Activated T-cell treated with anti-CD3 and anti-CD28 coated beads, Interleukin-2, amount 50 U/mL, for 48 hours (primary cell): ENCODE measurements at places on chromosomes 11 and 22.

GRCh38 chr11:64109332-64109731, 56.6 kb downstream of the MACROD1 start:
- DNase-seq, result no peak

GRCh38 chr22:19622061-19622441, 92.3 kb upstream of the SEPTIN5 start:
- no peak for DNase-seq

GRCh38 chr11:63666874-63667273, 4.3 kb downstream of the ATL3 start:
- DNase-seq, result no peak

DNA sequence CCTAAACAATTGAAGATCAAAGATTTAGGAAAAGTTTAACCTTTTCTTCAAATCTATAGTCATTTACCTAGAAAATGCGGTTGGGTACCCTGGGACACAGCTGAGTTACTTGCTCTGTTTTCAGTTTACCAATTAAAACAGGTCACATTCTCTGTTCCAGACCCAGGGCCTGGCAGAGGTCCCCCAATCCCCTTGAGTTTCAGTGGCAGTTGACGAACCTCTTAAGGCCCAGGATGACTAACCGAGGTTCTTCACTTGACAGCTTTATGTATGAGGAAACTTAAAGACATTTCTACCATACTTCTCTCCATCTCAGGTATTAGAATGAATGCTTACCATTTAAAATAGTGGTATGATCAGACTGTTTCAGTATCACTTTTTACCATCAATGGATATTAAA, 16.3 kb downstream of the LDHAL6A start:
- DNase-seq, result peak; percentile 34

DNA sequence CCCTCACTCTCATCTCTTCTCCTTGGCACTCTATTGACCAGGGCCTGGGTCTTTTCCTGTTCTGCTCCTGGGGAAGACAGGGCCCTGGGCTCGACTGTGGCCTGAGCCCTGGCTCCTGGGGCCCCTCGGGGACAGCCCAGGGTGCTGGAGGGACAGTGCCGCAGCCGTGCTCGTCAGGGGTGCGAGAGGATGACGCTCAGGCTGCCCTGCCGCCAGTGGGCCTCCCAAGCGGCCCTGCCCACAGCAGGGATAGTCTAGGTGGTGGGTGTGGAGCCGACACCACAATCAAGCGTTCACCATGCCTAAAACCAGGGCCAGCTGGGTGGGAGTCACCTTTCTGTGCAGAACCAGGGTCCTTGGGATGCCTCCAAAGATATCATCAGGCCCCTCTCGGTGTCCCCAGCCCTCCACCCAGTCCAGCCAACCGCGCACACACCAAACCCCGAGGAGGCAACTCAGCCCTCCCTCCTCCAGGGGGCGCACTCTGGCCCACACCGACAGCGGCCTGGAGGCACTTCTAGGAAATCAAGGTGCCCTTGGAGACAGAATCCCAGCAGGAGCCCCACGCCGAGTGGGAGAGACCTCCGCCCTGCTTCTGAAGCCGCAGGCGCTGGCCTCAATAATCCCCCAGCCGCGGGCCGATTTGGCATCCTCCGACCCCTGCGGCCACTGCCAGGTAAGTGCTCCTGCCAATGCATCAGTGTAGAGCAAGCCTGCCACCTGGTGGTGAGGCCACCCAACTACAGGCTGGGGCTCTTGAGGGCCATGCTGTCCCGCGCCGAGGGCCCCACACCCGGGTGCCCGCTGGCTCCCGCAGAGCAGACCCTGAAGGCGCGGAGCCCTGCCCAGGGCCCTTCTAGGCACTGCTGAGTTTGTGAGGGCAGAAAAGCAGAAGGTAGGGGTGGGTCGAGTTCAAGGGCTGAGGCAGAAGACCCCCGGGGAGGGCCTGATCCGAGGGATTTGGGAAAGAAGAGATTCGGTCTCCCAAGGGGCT, 496.4 kb downstream of the BUD13 start:
- DNase-seq, result peak; percentile 91

DNA sequence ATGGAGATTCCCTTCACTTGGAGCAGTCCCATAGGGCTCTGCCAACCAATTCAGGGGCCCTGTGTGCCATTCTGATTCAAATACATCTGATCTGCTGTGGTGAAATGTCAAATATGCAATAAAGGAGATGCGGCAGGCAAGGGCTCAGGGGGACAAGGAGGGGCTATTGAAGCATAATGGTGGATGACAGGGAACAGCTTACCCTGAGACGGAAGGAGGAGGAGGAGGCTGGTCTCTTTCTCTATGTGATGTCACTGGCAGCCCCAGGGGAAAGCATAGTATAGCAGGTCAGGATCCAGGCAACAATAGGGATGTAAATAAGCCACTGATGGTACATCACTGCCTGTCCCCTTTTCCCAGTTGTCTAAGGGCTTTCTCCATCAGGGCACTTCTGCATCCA, 350.9 kb upstream of the SYN3 start:
- DNase-seq, result no peak

DNA sequence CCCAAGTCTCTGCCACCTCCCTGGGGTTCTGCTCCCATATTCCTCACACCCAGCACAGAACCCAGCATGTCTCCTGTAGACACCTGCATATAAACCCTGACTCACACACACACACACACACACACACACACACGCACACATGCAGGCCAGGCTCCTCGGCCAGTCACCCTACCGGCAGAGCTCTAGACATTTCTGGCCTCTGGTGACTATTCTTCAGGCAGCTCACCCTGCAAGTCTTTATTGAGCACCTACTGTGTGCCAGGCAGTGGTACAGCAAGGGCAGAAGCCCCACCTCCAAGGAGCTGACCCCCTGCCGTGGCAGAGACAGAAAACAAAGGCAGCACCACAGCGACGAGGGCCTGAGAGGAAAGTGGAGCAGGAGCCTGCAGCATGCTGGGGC, 50.3 kb downstream of the CDKN1C start:
- no peak for DNase-seq

GRCh38 chr11:94549146-94549545, 5.4 kb downstream of the FUT4 start:
- DNase-seq, result no peak

DNA sequence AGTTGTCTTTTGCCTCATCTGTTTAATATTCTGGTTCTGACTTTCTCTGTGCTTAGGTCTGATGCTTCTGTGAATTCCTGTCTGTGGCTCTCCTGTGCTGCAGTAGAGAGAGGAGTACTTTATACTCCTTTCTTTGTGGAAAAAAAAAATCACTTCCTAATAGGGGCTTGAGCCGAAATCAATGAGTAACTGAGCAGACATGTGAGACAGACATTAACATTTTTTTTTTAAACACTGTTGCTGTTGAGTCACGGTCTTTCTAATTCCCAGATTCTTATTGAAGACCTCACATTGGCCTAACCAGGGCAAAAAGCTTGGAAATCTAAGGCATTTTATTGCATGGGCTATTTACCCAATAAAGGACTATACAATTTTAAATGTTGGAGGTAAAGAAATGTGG, 86.1 kb downstream of the GRM5 start:
- no peak for DNase-seq

DNA sequence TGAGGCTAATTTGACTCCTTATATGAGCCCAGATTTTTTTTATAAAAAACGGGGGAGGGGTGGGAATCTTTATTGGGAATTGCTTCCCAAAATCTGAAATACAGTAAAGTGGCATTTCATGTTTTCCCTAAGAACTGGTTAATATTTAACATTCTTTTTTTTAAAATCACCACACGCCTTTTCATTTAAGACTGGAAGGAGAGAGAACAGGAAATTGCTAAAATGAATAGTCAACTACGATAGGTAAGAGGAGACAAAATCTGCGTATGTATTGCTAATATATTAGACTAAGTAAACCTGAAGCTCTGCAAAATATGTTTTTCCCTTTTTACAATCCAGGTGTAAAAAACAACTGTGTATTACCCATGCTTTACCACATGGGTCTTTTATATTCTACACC, 57.0 kb downstream of the SOX6 start:
- DNase-seq, result no peak

- no peak for DNase-seq
These were observed 14.3 kb downstream of the OR52H1 start for GRCh38 chr11:5534046-5534445.

GRCh38 chr11:96101146-96101545, 177.2 kb upstream of the MTMR2 start:
- DNase-seq, result no peak

GRCh38 chr11:111938687-111939160, 1.6 kb downstream of the DIXDC1 start:
- peak; percentile 56 for DNase-seq

GRCh38 chr11:121534131-121535093, 81.6 kb upstream of the SORL1-AS1 start:
- no peak for DNase-seq

DNA sequence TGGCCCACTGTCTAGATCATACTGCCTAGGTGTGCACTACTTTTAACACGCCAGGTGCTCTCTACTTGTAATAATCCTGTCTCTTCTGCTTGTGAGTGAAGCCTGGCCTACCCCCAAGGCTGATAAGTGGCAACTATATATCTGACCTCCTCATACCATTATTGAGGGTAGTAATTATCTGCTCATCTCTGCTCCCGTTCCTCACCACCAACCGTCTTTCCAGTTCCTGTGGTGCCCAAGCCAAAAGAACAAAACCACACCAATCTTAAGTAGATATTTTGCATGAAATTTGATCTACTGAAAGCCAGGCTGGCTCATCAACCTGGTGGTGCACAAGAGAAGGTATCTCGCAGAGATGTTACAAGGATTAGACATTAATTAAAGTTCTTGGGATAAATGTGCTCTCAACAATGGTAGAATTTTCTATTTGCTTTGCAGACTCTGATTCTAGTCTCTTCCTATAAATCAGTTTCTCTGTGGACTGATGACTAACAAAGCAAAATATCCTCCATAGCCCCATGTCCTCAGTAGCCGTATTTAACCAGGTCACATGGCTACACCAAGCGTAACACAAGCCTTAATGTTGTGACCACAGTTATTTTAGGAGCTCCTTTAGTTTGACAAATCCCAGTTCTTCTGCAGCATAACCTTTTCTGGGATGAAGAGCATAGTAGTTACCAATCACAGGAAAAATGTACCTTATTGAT, 267.2 kb downstream of the NTM start:
- no peak for DNase-seq

DNA sequence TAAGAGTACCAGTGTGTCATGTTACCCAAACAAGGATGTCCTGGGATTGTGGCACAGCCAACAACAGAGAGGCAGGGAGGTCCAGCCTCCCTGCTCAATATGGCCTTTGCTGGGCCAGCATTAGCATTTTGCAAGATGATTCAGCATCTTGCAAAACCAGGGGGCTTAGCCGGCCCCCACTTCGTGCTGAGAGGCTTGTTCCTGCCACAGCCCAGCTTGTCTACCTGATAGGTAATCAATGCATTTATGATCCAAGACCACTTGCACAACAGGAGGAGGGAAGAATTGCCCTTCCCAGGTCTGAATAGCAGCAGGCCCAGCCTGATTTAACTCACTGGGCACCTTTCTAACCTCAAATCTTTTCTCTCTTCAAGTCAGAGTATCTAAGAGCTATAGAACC, 189.0 kb upstream of the SYT13 start:
- no peak for DNase-seq

DNA sequence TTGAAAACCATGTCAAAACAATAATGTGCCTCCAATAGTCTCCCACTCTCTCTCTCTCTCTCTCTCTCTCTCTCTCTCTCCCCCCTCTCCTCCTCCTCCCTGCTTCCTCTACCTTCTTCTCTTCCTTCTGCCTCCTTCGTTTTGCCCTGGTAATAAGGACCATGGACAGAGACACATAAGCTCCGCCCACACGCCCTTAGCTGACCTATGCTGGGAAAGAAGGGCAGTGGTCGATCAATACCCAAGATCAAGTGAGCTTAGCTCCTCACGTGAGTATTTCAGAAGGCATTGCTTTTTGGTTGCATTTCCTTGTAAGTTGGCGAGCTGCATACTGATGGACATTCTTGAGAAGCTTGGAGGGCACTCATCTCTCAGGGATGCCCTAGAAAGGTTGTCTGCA, 194.8 kb downstream of the MIAT start:
- DNase-seq, result no peak

- no peak for DNase-seq
These were observed 16.8 kb downstream of the PANX1 start for GRCh38 chr11:94145431-94145830.

DNA sequence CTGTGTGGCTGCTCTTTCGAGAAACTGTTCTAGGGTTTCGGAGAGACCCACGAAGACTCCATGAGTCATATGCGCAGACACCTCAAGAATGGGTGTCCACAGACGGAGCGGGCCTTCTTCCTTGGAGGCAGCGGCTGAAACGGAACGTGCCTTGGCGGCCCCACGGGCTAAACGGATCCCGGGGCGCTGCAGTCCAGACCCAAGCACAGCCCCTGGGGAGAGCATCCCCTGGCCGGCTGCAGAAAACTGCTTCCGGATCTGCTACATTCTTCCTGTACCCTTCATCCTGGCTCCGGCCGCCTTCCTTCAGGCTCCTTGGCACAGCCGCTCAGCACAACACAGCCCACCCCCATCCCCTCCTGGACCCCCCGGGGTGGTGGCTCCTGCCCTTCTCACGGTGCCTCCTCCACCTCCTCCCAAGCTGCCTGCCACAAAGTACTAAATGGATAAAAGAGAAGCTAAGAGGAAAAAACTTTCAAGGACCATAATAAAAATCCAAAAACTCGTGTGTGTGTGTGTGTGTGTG, 25.4 kb downstream of the CPT1A start:
- DNase-seq, result no peak

GRCh38 chr11:19027829-19028595, 32.5 kb downstream of the MRGPRX2 start:
- no peak for DNase-seq

GRCh38 chr11:80440835-80441234, 1000.0 kb upstream of the TENM4 start:
- DNase-seq, result no peak

GRCh38 chr11:19628018-19628417, 84.6 kb upstream of the NAV2 start:
- DNase-seq, result no peak

GRCh38 chr11:61974766-61975631, 7.6 kb upstream of the FTH1 start:
- no peak for DNase-seq

GRCh38 chr11:47786373-47786772, 19.2 kb upstream of the FNBP4 start:
- DNase-seq, result no peak

GRCh38 chr11:130964058-130964792, 47.9 kb upstream of the SNX19 start:
- DNase-seq, result no peak

GRCh38 chr11:61797263-61797944, 4.7 kb downstream of the FEN1 start:
- peak; percentile 68 for DNase-seq

- peak; percentile 67 for DNase-seq
These were observed 874 bp downstream of the APOL1 start for GRCh38 chr22:36253523-36254490.
